ENCODE measurements at places on chromosomes 4 and X.

DNA sequence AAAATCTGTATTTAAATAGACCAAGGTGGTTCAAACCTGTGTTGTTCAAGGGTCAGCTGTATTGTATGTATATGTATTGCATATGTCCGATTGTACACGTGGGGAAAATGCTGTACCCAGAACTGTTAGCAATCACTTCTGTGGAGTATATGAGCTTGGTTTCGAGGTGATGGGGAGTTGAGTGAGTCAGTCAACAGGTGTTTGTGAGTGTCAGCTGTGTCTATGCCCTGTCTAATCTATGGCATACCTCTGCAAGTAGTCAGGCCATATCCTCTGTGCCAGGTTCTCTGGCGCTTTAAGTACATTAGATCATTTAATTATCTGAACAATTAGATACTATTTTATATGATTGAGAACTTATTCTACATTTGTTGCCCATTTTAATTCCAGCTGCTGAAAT lies 7.4 kb downstream of the ZRSR2 start:
- no peak for DNase-seq

- DNase-seq, result no peak
These were observed 16.1 kb upstream of the KLB start for GRCh38 chr4:39390603-39391002.

DNA sequence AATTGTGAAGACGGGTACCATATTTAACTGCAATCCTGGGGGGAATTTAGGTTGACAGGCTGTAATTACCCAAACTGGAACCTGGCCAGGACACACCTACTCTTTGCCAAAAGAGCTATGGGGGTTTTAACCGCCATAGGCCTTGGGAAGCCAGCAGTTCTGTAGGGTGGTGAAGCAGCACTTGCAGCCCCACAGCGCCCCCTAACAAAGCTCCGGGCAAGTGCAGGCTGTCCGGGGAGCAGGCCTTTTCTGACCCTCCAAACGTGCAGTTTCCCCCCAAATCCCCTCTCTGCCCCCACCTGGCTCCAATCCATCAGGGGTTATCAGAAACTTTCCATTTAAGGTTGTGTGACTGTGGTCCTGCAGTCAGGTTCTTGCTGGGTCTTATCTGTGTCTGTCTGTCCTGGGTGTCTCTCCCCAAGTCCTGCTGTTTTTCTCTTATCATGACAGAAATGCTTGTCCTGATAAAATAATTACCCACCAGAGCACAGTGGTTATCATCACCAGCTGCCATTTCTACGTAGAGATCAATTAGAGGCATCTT lies 350.9 kb downstream of the MID1IP1 start:
- DNase-seq, result peak; percentile 38

- DNase-seq, result no peak
These were observed 5.4 kb upstream of the SHOX start for GRCh38 chrX:625137-625691.

GRCh38 chrX:45070116-45071007 lies 130.3 kb downstream of the DIPK2B start:
- DNase-seq, result no peak

GRCh38 chr4:165380805-165381204 lies 2.0 kb downstream of the CPE start:
- DNase-seq, result no peak

DNA sequence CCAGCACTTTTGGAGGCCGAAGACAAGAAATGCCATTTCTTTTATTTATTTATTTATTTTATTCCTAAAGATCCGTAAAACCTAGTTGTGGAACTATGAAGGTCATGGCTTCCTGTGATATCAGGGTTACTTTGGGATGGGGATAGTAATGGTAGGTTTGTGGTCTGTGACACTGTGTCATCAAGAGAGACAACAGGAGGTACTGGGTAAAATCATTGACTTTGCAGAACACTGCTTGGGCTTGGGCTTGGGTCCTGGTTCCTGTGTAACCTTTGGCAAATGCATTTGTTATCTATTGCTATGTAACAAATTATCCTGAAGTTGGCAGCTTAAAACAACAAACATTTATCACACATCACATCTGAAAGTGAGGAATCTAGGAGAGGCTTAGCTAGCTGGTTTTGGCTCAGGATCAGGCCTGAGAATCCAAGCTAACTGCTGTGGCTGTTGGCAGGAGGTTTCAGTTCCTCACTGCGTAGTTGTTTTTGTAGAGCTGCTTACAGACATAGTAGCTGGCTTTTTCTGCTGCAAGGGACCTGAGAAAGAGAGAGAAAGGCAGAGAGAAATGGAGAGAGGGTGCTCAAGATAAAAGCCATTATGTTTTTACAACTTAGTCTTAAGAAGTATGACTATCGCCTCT lies 576.4 kb upstream of the SLIT2 start:
- DNase-seq, result no peak

GRCh38 chrX:33721927-33722326 lies 410.2 kb downstream of the FAM47A start:
- no peak for DNase-seq

DNA sequence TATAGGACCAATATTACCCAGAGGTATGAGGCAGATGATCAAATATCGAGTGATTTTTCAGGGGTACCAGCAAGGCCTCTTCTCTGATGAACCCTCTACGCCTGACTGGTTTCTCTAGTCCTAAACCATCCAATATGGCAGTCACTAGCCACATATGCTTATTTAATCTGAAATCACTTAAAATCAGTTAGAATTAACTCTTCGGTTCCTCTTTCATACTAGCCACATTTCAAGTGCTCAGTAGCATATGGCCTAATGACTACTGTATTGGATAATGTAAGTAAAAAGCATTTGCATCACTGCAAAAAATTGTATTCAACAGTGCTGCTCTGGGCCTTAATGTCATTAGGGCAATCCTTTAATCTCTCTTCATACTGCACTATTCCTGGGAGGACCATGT lies 4.4 kb upstream of the APBB2 start:
- no peak for DNase-seq

GRCh38 chr4:7546152-7546808 lies 111.5 kb upstream of the PSAPL1 start:
- no peak for DNase-seq

- DNase-seq, result no peak
These were observed 61.5 kb upstream of the ADRA2C start for GRCh38 chr4:3704669-3705068.

DNA sequence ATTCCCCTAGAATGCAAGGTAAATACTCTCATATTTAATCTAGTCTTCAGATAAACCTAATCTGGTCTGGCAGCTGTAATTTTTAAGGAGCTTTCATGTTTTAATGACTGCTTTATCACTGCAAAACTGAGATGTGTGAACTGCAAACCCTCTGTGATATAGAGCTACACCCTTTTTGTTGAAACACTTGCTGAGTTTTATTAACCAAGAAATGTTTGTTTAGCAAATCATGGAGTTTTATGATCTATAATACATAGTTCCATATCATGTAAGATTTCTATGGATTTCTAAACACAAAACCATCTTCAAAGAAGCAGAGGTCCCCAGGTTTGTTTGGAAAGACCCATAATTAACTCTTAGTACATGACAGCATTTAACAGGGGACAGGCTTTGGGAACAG lies 126.4 kb downstream of the BTC start:
- DNase-seq, result no peak

- DNase-seq, result peak; percentile 19
These were observed 1.8 kb downstream of the ATP11C start for GRCh38 chrX:139930916-139931645.

DNA sequence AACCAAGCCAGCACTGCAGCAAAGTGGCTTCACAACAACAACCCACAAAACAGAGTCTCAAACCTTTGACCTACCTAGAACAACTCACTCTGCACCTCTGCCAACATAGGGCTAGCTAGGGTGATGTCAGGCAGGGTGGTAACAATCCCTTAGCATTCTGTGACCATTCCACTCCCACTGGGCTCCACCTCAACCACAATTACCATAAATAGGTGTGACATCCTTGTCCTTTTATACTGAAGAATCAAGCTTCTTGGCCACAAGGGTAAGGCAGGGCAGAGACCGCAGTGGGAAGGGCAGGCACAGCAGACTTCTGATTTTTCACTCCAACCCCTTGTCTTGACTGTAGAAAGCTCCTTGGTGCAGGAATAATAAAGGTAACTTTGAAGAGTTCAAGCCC lies 795.4 kb upstream of the DIAPH2 start:
- no peak for DNase-seq

DNA sequence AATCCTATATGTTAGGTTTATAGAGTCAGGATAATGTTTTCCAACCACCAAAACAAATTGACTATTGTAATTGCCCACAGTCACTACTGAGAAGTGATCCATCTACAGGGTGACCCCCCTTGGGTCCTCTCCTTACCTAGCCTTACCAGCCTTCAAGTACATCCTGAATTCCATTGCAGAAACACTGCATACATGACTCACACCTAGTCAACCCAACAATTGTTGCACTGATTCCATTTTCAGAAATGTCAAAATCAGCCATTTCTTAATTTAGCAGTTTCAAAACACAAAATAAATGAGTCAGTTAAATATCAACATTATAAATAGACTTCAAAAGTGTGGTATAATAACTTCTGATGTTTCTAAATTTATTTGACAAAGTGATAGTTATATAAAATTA lies 106.3 kb upstream of the TNIP3 start:
- DNase-seq, result no peak

- DNase-seq, result no peak
These were observed 9.1 kb upstream of the ELF4 start for GRCh38 chrX:130119312-130119898.

- no peak for DNase-seq
These were observed 35.1 kb downstream of the GEMIN8 start for GRCh38 chrX:13994536-13995080.

GRCh38 chr4:48546336-48546735 lies 56.3 kb downstream of the ZAR1 start:
- DNase-seq, result no peak
